ENCODE measurements at places on chromosomes 16 and 17.

DNA sequence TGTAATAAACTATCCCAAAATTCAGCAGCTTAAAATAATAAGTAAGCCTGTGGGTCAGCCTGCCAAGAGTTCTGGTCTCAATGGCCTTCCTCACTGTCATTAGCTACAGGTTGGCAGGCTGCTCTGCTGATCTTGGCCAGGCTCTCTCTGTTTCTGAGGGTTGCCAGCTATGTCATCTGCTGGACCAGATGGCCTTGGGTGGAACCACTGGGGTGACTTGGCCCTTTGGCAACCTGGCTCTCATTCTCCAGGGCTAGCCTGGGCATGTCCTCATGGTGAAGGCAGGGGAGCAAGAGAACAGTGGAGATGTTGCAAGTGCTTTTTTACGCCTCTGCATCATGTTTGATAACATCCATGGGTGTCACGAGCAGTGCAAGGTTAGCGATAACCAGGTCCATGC, 13.9 kb downstream of the ITGAM start:
- DNase-seq, result no peak

GRCh38 chr16:50407351-50407750, 38.6 kb upstream of the BRD7 start:
- DNase-seq, result no peak

- no peak for DNase-seq
Measured at GRCh38 chr16:75311383-75311938, 60.0 kb upstream of the BCAR1 start.

DNA sequence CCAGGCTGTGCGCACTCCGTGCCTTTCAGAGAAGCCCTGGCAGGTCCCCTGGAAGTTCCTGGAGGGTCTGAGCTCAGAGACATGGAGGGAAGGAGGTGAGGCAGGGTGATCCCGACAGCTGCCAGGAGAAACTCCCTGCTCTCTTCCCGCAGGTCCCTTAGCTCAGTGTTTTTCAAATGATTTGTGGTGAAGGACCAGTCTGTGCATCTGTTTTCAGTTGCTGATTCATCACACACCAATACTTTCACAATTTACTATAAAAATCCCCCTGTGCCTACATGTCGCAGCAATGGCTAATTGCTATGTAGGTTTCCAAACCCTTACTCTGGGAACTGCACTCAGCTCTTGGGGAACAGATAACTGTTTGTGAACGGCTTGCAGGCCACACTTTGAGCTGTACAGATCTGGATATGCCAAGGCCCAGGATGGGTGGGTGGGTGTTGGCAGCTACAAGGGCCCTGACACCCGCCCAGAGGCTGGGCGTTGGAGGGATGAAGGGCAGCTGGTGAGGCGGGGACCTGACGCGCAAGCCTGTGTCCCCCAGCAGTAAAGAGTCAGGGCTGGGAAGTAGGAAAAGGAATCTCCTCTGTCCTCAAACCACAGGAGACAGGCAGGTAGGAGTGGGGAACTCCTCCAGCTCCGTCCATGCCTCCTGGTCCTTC, 20.5 kb upstream of the EMP2 start:
- DNase-seq, result no peak

- no peak for DNase-seq
Measured at GRCh38 chr17:41474863-41475262, 6.1 kb downstream of the KRT35 start.

GRCh38 chr16:88405216-88406060, 22.7 kb downstream of the ZNF469 start:
- DNase-seq, result no peak

GRCh38 chr17:33267271-33267790, 25.8 kb downstream of the ASIC2 start:
- DNase-seq, result no peak

DNA sequence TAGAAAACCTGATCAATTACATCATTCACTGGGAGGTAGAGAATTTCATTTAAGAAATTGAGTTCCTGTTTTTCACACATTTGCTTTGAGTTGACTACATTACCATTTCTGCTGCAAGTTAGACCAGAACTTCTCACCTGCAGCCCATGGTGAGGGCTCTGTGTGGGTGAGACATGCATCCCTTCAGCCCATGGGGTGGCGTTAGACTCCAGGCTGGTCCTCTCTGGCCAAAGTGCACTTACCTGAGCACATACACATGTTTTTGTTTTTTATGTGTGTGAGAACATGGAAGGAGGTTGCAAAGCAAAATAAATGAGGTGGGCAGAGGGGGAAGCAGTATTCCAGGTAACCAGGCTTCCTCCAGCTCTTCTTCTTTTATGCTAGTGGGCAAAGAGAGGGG, 470.2 kb downstream of the PMP22 start:
- DNase-seq, result no peak

DNA sequence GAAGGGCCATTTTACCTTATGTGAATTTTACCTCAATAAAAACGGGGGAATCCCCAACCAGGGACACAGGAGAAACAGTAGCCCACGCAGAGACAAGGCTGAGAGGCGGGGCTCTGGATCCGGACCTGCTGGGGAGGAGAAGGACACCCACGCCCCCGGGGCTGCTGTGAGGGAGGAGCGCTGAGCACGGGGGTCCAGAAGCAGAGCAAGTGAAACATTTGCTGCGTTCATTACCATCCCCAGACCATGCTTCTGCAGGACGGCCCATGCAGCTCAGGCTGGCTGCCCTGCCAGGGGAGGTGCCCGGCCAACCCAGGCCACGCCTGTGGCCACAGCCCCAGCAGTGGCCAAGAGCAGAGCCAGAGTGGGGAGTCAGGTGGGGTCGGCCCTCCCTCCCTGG, 50.0 kb downstream of the KCNJ18 start:
- no peak for DNase-seq

- DNase-seq, result no peak
Measured at GRCh38 chr16:70752426-70752825, 48.5 kb downstream of the VAC14 start.

DNA sequence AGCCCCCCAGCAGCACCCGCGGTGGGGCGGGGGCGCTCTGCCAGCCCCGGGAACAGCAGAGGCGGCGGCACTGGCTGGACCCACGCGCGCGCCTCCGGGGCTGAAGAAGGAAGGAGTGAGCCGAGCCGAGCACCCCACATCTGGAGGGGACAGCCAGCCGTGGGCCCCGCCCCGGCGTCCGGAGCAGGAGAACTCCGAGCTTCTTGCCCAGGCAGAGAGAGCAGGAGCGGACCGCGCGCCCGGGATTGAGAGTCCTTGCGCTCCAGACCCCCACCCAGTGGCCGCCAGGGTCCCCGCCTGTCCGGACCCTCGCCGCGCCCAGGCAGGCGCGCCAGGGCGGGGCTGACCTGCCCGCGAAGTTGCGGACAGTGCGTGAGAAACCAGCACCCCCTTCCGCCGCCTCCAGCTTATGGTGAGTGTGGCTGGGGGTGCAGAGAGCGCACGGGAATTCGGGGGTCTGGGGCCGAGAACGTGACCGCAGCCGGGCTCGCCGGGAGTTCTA, 921.9 kb upstream of the EEF2KMT start:
- no peak for DNase-seq

DNA sequence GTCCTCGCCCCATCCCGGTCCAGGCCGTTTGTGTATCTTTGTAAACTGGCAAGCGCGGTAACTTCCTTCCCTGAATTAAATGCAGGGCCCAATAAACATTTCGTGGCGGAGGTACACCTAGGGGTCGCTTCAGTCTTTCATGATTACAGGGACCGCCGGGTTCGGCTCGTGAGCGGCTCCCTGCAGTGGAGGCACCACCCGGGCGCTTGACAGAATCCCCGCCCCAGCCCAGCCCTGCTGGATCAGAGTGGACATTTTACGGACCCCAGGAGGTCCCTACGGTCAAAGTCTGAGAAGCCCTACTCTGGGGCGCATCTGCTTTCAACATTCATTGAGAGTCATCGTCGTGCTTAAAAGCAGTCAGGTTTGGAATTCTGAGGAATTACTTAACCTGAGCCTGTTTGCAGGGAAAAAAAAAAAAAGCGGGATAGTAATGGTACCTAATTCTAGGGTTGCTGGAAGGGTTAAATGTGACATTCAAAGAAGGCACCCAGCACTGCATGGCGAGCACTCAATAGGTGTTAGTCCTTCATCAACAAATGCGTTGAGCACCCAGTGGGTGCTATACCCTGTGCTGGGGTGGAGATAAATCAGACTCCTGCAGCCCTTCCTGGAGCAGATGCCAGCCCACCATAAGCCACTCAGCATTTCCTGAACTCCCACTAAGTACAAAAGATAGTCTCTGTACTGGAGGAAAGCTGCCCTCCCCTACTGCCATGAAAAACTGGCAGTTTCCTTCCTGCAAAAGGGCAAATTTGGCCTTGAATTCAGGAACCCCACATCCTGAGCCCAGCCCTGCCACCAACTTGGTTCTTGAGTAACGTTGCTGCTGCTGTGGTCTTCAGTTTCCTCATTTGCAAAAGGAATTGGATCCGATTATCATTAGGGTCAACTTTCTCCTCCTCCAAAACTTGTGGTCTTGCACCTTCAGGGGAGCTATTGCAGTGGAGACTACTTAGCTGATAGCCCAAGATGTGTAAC, 658 bp upstream of the DUSP3 start:
- no peak for DNase-seq

DNA sequence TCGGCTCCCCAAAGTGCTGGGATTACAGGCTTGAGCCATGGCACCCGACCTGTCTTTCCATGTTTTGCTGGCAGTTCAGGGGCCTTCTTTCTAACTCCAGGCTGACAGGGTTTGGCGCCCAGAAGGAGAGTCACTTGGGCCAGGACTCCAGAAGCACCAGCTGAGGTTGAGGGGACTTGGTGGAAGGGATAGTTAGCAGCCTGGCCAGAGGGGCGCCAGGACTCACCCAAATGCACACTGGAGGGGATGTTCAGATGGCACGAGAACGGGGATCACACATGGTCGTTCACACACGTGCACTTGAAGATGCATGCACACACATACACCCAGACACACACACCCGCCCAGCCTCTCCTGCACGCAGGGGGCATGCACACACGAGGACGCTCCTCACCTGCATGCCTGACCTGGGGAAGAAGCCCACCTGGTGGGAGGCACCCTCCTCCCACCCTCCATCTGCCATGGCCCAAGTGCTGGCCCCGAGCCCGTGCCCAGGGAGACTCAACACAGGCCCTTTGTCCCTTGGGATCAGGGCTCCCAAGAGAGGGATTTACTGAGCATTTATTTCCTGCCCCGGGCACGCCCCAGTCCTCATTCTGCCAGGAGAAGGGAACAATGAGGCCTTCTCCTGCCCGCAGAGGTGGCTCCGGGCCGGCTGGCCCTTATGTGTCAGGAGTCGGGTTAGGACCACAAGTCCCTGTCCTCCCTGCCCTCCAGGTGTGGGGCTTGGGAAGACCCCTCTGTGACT, 2.3 kb upstream of the PRSS21 start:
- DNase-seq, result no peak

GRCh38 chr17:10859051-10859450, 21.2 kb upstream of the PIRT start:
- DNase-seq, result no peak

GRCh38 chr17:61058066-61058465, 341.6 kb upstream of the TBX2 start:
- DNase-seq, result no peak

DNA sequence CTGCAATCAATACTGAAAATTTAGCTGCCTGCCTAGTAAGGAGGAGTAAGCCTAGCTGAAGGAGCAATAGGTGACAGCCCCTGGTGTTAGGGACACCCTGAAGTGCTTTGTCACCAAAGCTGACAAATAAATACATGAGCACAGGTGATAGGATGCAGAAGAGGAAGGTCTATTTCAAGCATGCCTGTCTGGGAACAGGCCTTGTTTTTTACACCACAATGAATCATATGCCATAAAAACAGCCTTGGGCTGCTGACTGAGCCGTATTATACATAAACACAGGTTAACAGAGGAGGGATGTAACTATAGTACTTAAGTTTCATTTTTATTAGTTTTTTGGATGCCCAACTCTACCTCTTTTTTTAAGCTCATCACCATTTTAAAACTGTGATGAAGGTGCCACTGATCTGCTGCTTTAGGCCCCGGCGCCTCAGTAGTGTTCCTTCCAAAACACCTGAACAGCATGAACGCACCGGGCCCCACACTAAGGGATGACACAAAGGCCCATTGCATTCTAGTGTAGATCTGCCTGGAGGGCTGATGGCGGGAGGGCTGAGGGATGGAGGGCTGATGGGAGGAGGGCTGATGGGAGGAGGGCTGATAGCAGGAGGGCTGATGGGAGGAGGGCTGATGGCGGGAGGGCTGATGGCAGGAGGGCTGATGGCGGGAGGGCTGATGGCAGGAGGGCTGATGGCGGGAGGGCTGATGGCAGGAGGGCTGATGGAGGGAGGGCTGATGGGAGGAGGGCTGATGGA, 150.3 kb downstream of the AATF start:
- DNase-seq, result no peak

DNA sequence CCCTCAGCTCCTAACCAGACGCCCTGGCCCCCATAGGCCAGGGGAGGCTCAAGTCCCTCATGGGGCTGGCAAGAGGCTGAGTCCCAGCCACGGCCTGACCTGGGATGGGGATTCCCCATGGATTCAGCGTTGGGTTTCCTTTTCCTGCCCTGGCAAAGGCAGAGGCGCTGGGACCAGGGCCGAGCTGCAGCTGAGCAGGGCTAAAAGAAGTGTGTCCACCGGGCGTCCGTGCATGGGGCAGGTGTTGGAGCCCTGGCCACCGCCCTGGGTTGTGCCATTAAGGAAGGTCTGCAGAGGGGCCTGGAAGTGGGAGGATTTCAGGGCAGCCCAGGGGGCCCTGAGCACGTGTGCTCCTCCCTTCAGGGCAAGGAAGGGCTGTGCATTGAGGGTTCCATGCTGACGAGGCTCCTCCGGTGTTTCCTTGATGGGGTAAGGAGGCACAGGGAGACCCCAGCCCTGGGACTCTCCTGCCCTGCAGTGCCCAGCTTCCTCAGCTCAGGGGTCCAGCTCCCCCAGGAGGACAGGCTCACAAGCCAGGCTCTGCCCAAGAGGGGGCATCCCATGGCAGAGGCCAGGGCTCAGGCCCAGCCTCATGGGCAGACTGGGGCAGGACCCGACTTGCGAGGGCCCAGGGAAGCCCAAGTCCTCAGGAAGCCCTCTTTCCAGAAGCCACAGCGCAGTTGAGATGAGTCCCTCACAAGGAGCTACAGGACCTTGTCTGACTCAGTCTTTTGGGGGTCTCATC, 10.1 kb downstream of the TBC1D26 start:
- no peak for DNase-seq

DNA sequence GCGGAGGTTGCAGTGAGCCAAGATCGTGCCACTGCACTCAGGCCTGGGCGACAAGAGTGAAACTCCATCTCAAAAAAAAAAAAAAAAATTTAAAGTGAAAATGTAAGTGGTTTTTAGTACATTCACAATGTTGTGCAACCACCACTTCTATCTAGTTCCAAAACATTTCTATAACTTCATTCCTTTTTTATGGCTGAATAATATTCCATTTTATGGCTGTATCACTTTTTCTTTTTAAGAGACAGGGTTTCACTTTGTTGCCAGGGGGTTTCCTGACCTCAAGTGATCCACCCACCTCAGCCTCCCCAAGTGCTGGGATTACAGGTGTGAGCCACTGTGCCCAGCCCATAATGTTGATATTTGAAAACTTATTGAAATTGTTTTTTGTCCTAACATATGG, 11.7 kb upstream of the CMTM3 start:
- DNase-seq, result no peak

GRCh38 chr17:38587203-38587602, 18.5 kb downstream of the SRCIN1 start:
- no peak for DNase-seq

- DNase-seq, result no peak
Measured at GRCh38 chr16:53509906-53510703, 7.1 kb upstream of the AKTIP start.

- no peak for DNase-seq
Measured at GRCh38 chr17:67218385-67218950, 26.5 kb downstream of the HELZ start.

Data from activated CD4-positive, alpha-beta T cell treated with anti-CD3 and anti-CD28 coated beads for 24 hours (primary cell).